ENCODE measurements at places on chromosomes 5 and 9. TPM values are rescaled to one million over a fixed set of nuclear protein-coding genes. Genes with fewer than 3 reads are reported as not detected.

The TRIM41 gene
- total RNA-seq, result 36.9 TPM

The SPINK7 gene
- total RNA-seq, result not detected

The PCDHGA8 gene
- total RNA-seq, result not detected

The CCL28 gene
- total RNA-seq, result 16.4 TPM

The NRG2 gene
- not detected for total RNA-seq

The SLC6A7 gene
- total RNA-seq, result not detected

The ANKDD1B gene
- 0.07 TPM for total RNA-seq

The C9orf50 gene
- not detected for total RNA-seq

The CFAP157 gene
- not detected for total RNA-seq

The KLF4 gene
- total RNA-seq, result 0.42 TPM

The KIF12 gene
- not detected for total RNA-seq

The F2RL2 gene
- total RNA-seq, result not detected

The BRINP1 gene
- not detected for total RNA-seq

The DMGDH gene
- not detected for total RNA-seq

The OTP gene
- total RNA-seq, result not detected

The PRDM9 gene
- not detected for total RNA-seq

The HARS2 gene
- 32.7 TPM for total RNA-seq

The KCNT1 gene
- not detected for total RNA-seq

The CACNA1B gene
- total RNA-seq, result not detected

The STKLD1 gene
- total RNA-seq, result 2.0 TPM

The NSMF gene
- total RNA-seq, result 60.3 TPM

The FXN gene
- 32.0 TPM for total RNA-seq

The REXO4 gene
- 24.1 TPM for total RNA-seq

The WHRN gene
- 0.64 TPM for total RNA-seq

The ZNF483 gene
- 2.7 TPM for total RNA-seq

The RNF208 gene
- 2.7 TPM for total RNA-seq

The LRRC8A gene
- 48.0 TPM for total RNA-seq

The PCDHGB6 gene
- 0.04 TPM for total RNA-seq

The CDKN2B gene
- 0.65 TPM for total RNA-seq

The MYOZ3 gene
- total RNA-seq, result 0.05 TPM

The SLC4A9 gene
- 0.35 TPM for total RNA-seq

The BHMT2 gene
- total RNA-seq, result not detected
